ENCODE measurements at places on chromosomes 7 and 10.

DNA sequence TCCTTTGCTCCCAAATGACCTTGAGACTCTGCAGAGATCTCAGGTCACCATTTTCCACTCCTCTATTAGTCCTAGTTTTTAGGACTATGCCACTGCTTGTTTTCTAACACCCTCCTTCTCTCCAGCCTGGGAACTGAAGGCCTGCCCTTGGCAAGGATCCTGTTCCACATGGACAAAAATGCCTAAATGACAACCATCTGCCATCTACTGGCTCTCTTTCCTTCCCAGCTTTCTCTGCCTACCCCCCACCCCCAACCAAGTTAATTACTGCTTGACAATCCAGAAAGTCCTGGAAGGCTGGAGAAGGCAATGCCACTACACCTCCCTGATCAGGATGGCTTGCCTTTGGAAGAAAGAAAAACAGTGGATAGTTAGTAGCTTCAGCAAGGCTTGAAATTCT lies 44.8 kb upstream of the SP8 start:
- no peak for DNase-seq

- DNase-seq, result no peak
Observed at GRCh38 chr7:54615-55014, 137.8 kb upstream of the FAM20C start.

DNA sequence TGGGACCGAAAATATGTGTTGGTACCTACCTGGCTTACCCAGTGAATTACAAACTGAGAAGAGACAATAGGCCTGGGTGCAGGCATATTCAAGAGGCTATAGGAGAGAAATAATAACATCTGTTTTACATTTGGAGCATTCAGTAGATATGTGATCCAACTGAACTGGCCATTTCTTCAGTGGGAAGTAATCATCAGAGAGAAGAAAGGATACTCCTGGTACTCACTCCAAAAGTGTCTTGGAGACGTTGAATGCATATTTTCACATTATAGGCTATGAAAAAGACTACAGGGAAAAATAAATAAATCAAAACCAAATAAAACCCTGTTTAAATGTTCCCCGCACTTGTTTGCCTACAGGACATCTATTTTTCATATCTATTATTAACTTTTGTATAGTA lies 1680.3 kb downstream of the REEP3 start:
- DNase-seq, result no peak

DNA sequence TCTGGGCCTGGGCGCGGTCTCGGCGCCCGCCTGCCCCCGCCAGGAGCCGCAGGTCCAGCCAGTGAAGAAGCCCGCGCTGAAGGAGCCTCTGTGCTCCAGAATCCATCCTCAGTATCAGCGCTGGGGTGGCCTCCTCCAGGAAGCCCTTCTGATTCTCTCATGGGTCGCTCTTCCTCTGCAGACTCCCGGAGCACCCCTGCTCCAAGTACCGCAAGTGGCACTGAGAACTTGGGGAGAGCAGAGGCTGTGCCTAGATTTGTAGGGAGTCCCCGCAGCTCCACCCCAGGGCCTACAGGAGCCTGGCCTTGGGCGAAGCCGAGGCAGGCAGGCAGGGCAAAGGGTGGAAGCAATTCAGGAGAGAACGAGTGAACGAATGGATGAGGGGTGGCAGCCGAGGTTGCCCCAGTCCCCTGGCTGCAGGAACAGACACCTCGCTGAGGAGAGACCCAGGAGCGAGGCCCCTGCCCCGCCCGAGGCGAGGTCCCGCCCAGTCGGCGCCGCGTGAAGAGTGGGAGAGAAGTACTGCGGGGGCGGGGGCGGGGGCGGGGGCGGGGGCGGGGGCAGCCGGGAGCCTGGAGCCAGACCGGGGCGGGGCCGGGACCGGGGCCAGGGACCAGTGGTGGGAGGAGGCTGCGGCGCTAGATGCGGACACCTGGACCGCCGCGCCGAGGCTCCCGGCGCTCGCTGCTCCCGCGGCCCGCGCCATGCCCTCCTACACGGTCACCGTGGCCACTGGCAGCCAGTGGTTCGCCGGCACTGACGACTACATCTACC lies at the start of gene ALOX5:
Gene ALOX5 (plus strand): TSS at position 641 of the 774 bp plus-strand sequence. CDS start 64 bp downstream, at position 705.
- peak; percentile 56 for DNase-seq

- no peak for DNase-seq
Observed at GRCh38 chr10:79024296-79024695, 44.5 kb upstream of the ZMIZ1 start.

DNA sequence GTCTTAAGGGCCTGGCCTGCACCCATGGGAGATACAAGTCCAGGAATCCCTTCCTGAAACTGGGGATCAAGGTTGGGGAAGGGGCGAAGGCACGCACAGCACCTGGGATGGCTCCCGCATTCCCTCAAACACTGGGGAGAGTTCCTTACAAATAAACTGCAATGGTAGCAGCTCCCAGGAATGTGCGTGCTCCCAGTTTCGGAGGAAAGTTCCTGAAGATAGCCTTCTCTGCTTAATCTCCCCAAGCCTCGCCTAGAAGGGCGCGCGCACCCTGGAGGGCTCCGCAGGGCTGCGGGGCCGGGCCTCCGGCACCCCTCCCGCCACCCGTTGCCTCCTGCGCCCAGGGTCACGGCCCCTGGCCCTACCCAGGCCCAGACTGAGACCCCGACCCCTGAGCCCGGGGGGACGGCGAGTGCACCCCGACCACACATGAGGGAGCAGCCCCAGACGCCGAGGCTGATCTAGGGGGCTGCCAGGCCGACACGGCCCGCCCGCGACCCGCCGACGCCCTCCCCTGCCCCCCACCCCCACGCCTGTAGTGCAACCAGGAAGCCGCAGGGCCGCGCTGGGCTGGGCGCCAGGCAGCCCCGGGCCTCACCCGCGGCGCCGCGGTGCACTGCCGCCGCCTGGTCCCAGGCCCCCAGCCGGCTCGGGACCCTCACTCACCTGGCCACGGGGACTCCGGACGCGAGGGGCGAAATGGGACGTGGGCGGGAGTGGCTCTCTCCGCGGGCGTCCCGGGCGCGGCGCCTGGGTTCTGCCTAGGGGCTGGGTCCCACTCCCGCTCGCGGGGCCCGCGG lies 460 bp downstream of the ANXA11 start:
- peak; percentile 48 for DNase-seq

DNA sequence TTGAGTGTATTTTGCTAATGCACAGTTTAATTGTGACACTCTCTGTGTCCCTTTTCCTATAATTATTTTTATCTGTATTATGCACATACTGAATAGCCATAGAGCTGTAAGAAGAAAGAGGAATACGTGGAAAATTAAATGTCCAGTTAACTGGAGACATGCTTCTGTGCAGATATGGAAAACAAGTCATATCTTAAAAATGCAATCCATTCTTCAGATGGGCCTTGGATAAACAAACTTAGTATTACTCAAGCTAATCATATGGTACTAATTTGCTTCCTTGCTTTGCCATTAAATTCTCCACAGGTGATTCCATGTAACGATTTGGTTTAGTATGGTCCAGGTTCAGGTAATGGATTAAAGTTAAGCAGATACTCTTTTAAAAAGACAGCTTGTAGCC lies 201.2 kb upstream of the CELF2 start:
- DNase-seq, result no peak

GRCh38 chr10:23099816-23100215 lies 4.4 kb downstream of the MSRB2 start:
- no peak for DNase-seq

DNA sequence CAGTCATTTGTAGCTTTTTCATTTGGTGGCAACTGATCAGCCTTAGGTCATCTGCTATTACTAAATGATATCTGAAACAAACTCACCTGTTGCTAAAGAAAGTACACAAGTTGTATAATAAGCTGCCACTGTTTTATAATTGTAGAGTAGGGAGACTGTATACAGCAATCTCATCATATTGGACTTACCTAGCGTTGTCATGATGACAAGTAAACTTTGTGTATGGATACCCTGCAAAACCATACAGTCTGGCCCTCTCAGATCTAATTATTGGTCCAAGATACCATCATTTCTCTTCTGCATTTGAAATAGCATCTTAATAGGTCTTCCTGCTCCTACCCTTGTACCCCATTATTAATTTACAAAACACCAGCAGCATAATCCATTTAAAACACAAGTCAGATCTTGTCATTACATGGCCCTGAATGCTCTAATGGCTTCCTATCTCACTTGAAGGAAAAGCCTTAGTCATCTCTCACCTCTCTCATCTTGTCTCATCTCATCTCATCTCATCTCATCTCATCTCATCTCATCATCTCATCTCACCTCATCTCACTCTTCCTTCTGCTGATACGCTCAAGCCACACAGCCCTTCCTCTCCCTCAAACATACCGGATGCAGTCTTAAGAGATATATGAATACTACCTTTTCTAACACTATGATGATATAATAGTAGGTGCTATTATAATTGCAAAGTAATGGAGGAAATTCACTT lies 540.6 kb downstream of the MDFIC start:
- DNase-seq, result no peak

- DNase-seq, result no peak
Observed at GRCh38 chr7:36171503-36171902, 18.4 kb downstream of the EEPD1 start.

DNA sequence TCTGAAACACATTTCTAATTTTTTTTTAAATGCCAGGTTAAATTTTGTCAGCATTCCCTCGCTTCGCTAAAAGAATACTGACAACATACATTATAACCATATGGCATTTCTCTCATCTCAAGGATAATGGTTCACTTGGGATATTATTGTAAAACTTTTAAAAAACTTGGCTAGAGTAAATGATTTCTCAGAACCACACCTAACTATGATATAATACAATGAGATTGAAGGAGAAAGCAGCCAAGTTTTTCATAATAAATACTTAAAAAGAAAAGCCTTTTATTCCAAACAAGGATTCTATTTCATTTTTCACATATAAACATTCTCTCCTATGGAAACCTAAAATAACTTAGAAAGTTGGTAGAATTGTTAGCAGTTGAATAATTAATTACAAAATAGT lies 413.9 kb downstream of the HGF start:
- DNase-seq, result no peak

DNA sequence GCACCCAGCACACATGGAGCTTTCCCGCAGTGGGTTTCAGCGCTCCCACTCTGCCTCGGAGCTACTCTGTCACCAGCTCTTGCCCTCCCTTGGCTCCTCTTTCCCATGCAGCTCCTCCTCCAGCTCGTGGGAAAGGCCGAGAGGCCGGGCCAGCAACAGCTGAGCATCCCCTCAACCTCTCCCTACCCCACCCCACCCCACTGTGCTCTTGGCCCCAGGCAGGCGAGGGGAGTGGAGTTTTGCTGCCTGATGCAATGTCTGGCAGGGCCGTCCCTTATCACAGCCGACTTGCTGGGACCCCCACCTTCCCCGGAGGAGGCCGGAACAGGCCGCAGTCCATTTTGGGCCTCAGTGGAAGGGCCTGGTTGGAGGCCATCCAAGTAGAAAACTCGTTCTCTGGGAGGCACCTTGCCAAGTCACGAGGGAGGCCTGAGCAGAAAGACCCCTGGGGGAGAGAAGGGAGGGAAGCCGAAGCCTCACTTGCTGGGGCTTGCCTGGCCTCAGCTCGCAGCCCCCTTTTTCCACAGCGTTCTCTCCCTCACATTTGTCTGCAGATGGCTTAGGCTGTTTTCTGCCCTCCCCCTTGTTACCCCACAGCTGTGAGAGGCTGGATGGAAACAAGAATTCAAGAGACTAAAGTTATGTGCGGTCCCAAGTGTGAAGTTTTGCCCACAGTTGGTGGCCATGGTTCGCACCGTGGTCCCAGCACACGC lies 35.3 kb downstream of the CHST3 start:
- no peak for DNase-seq

DNA sequence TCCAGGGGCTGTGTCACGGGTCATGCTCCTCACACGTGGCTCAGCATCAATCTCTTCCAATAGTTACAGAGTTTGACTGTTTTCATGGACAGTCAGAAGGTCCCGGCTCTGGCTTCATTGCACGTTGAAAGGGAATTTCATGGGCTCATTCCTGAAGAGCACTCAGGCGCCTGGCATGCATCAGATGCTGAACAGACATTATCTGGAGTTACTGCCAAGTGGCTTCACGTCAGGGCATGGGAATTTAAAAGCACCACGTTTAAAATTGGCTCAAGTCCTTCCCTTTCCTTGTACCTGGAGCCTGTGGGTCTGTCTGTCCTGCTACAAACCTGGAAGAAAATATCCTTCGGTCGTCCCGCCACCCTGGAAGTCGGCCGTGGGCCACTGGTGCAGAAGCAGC lies 50.4 kb downstream of the CFAP46 start:
- no peak for DNase-seq

- DNase-seq, result no peak
Observed at GRCh38 chr7:118152149-118152548, 31.8 kb upstream of the LSM8 start.

Measured in GM12892 (cell line).